ENCODE measurements at places on chromosomes 1 and 21.
A peak's percentile ranks its signal among the peaks of the same experiment; 100 is the strongest.

GRCh38 chr1:208988811-208989222, 594.7 kb upstream of the CAMK1G start:
- DNase-seq, result peak; percentile 8

- DNase-seq, result no peak
These were observed 25.3 kb downstream of the TP53BP2 start for GRCh38 chr1:223820515-223820858.

DNA sequence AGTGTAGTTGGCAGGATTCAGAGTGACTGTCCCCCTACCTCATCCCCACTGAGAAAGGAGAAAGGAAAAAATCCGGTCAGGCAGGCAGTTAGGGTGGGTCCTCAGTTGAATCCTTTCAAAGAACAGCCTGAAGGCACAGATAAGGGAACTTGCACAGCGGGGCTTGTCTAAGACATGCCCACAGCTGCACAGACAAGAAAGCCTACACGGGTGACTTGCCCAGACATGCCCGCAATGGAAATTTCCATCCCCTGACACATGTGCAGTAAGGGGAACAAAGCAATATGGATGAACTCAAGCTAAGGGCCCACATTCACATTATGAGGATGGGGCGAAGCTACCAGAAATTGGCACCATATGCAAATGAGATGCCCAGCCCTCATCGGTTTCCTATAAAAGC, 82.5 kb downstream of the DESI2 start:
- no peak for DNase-seq

- no peak for DNase-seq
These were observed 6.3 kb downstream of the ASPM start for GRCh38 chr1:197140121-197140520.

GRCh38 chr21:38504066-38504465, 5.8 kb upstream of the ERG start:
- DNase-seq, result no peak

DNA sequence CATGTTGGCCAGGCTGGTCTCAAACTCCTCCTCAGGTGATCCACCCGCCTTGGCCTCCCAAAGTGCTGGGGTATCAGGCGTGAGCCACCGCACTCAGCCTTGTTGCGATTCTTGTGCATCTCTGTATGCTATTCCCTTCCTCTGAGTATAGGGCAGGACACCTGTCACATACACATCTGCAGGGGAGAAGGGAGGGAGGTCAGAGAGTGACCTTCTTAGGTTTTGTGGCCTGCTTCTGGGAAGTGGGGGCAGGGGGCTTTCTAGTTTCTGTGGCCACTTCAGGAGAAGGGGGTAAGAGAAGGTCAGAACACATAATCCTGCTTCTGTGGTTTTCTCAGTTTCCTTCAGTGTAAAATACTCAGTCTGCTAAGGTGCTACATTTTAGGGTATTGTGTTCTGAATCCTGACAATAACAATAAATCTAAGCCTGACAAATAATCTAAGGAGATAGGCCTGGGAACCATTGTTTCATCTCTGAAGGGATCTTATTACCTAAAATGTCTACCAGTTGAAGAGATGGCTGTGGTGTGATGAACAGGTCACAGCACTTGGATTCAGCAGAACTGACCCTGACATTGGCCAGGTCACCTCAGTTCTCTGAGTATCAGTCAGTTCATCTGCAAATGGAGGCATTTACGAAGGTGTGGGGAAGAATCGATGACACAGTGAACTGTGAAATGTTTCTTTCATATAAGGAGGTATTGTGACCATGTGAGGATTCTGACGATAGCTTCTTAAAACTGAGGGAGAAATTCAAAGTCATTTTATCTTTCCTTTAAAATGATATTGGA, 212.6 kb upstream of the L1TD1 start:
- DNase-seq, result no peak

- DNase-seq, result peak; percentile 86
These were observed 742 bp upstream of the PDE9A start for GRCh38 chr21:42652527-42653230.

GRCh38 chr1:212607206-212607912, 1.2 kb upstream of the ATF3 start:
- peak; percentile 27 for DNase-seq

- DNase-seq, result no peak
These were observed 413 bp downstream of the UBL4B start for GRCh38 chr1:110112656-110113055.

DNA sequence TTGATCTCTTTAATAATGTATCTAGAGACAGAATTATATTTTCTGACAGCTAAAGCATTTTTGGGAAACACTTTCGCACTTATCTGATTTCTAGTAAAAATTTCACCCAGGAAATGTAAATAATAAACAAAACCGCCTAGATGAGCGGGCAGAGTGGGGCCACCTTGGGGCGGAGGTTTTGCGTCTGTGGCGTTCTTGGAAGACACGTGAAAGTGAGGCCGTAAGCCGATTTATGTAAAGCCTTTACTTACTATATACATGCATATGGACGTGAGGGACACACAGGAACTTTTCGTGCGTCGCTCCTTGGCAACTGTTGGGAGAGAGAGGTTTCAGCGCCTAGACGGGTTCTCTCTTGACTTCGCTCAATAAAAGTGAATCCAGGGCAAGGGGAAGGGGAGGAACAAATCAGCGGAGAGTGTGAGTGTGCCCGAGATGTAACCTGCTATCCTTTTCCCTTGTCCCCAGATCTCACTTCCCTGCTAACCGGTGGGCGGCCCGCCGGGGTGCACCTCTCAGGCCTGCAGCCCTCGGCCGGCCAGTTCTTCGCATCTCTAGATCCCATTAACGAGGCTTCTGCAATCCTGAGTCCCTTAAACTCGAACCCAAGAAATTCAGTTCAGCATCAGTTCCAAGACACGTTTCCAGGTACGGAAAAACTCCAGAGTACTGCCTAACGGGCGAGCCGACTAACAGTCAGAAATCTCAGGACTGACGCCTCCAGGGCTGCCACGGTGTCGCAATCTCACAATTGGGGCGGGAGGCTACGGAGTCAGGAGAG, 1.7 kb downstream of the HLX start:
- DNase-seq, result peak; percentile 36

GRCh38 chr1:243974451-243975292, 76.4 kb upstream of the ZBTB18 start:
- no peak for DNase-seq

DNA sequence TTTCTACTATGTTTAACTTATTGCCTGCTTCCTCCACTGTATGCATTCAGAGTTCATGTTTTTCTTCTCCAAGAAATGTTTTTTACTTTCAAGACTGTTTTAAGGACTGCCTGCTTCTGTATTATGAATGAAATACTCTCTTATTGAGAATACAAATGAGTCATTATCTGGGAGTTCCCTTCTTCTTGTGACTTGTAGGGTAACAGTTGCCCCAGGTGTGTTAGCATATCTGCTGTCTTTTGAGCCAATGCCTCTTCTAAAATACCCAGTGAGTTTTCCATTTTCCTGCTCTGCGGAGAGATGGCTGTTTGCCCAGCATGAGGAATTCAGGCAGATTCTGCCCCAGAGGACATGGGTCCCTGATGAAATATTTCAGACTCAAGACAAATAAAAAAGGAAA, 34.1 kb upstream of the ST6GALNAC5 start:
- no peak for DNase-seq

DNA sequence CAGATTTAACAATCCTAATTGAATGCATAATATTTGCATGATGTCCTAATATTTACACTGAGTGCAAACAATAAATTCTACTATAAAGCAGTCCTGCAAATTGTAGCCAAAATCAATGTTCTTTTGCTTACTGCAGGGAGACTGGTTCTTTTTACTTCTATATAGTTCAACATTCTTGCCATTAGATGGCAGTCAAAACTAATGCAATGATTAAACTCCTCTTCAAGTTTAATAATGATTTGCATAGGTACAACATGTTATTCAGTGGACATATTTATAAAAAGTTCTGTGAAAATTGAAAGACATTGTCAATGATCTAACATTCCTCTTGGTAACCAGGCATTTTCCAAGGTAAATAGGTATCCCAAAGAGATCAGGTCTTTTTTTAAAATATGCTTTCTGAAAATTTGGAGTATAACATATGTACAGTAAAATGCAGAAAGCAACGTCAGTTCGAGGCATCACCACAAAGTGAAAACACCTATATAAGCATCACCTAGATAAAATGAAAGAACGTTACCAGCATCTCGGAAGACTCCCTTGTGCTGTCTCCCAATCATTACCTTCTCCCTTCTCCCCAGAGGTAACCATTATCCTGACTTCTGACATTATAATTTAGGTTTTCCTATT, 9.8 kb upstream of the FNBP1L start:
- peak; percentile 67 for DNase-seq

- DNase-seq, result no peak
These were observed 20.2 kb upstream of the FAM131C start for GRCh38 chr1:16093611-16094010.

GRCh38 chr1:234437423-234438171, 41.4 kb downstream of the TARBP1 start:
- DNase-seq, result no peak

GRCh38 chr1:58575551-58576324, 1.3 kb downstream of the TACSTD2 start:
- DNase-seq, result no peak

GRCh38 chr1:219926363-219926998, 1.9 kb downstream of the SLC30A10 start:
- no peak for DNase-seq

All from Ammon's horn (tissue), 1 donor.